ENCODE measurements at places on chromosomes 16 and 17. TPM values are rescaled to one million over a fixed set of nuclear protein-coding genes. Genes with fewer than 3 reads are reported as not detected.

DNA sequence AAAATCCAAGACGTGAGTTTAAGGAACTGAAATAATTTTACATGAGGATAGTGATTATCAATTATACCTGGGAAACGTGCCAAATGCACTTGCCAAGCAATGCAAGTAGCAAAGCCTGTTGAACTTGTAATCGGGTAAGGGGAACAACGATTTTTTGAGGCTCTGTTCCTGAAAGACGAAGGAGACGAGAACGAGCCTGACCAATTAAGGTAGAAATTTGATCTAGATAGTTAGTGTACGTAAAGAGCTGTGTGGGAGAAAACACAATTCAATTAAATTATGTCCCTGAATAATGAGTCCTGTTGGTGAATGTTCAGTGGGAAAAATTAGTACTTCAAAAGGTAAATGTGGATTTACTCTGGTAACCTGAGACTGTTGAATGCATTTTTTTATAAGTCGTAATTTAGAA lies 17.7 kb upstream of the KCTD5 start:
- no peak overlapping the region for H3K4me3 ChIP-seq
- DNase-seq: no peak
- H3K27ac ChIP-seq: no peak overlapping the region

GRCh38 chr17:29661213-29661612 lies 38.5 kb upstream of the CORO6 start:
- no peaks in the 10 kb centered on the region for H3K27me3 ChIP-seq
- no peak overlapping the region for H3K4me3 ChIP-seq
- no peak for DNase-seq

DNA sequence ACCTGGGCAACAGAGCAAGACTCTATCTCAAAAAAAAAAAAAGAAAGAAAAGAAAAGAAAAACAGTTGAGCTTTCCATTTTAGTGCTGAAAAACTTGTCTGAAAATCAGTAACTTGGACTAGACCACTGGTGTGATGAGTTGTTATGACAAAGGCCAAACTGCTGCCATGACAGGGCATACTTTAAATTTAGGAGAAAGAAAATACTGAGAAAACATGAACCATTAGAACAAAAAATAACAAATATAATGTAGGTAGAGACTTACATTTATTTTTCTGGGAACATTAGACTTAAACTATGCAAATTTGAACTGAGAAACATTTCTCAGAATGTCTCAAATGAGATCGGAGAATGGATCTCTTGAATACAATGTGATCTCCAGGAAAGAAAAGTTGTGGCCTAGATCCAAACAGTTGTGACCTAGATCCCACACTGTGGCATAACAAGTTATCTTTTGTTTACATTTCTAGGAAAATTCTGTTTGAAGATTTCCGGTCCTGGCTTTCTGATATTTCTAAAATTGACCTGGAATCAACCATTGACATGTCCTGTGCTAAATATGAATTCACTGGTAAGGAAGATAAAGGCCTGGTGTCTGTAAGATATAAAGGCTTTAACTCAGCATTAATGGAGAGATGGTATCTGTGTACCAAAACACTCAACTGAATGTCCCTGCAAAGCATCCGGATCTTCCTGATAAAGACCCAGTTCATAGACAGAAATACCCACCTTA lies 10.9 kb downstream of the OGFOD1 start:
- H3K27me3 ChIP-seq: no peaks in the 10 kb centered on the region
- no peaks in the 10 kb centered on the region for H3K4me1 ChIP-seq
- no peak for DNase-seq

DNA sequence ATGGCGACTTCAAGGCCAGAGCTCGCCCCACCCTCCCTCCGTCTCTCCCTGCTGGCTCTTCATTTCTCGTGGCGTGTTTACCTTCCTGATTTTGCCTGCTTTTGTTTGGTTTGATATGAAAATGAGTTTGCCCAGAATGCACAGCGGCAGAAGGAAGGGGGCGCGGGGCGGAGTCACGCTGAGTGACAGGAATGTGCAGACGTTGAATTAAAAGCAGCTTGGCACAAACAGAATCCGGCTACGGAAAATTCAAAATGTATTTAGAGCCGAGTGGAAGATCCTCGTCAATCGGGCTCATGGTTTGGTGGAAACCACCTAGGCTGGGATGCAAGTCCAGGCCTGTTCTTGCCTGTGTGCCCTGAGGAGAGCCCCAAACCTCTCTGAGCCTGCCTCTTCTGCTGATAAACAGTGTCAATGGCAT lies 102.7 kb downstream of the SDK2 start:
- no peaks in the 10 kb centered on the region for H3K36me3 ChIP-seq
- no peak for DNase-seq
- H3K4me1 ChIP-seq: no peaks in the 10 kb centered on the region
- no peak overlapping the region for H3K27ac ChIP-seq
- H3K4me3 ChIP-seq: no peak overlapping the region

DNA sequence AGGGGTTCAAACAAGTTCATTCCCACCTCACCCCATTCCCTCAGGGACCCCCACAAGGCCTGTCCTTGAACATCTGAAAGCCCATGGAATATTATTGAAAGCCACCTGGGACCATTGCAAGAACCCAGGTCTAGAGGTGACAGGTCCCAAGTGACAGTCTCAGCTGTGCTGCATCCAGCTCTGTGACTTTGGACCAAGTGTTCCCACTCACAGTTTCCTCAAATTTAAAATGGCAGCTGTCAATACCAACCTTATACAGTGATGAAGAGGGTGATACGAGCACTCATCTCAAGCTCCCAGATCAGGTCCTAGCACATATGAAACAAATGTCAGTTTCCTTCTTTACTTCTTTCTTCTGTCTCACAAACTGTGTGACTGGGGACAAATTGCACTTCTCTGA lies 9.1 kb downstream of the ERAL1 start:
- peaks cover 7% of the 10 kb centered on the region for H3K36me3 ChIP-seq
- DNase-seq: no peak
- no peak overlapping the region for H3K4me3 ChIP-seq
- H3K4me1 ChIP-seq: no peaks in the 10 kb centered on the region

GRCh38 chr17:62631086-62631935 lies 3.8 kb downstream of the MRC2 start:
- H3K27ac ChIP-seq: peak overlapping the region; percentile 39
- no peak for DNase-seq
- no peaks in the 10 kb centered on the region for H3K36me3 ChIP-seq
- peaks cover 49% of the 10 kb centered on the region for H3K4me1 ChIP-seq
- no peaks in the 10 kb centered on the region for H3K27me3 ChIP-seq

GRCh38 chr17:82648742-82649331 lies 593 bp upstream of the WDR45B start:
- DNase-seq: no peak
- H3K27me3 ChIP-seq: no peaks in the 10 kb centered on the region
- H3K4me3 ChIP-seq: peak overlapping the region; percentile 57
- peaks cover 4% of the 10 kb centered on the region for H3K4me1 ChIP-seq
- peaks cover 6% of the 10 kb centered on the region for H3K36me3 ChIP-seq

DNA sequence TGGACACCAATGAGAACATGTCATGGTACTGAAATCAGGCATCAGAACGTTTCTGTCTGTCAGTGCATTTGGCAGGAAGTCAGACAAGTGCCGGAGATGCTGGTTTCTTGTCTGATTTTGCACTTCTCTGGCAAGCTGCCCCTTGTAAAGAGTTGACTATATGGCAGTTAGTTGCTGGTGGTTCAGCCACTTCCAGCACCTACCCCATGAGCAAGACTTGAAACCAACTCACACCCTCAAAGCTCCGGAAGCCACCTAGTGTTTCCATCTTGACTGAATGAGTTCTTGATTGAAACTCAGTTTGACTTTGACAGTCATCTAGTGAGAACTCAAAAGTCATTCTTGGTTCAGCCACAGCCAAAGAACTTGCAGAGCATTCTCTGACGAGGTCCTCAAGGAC lies 225.1 kb downstream of the SPECC1 start:
- H3K27ac ChIP-seq: no peak overlapping the region
- no peak overlapping the region for H3K4me3 ChIP-seq
- peaks cover 2% of the 10 kb centered on the region for H3K36me3 ChIP-seq
- no peaks in the 10 kb centered on the region for H3K4me1 ChIP-seq
- H3K27me3 ChIP-seq: no peaks in the 10 kb centered on the region
- DNase-seq: no peak

DNA sequence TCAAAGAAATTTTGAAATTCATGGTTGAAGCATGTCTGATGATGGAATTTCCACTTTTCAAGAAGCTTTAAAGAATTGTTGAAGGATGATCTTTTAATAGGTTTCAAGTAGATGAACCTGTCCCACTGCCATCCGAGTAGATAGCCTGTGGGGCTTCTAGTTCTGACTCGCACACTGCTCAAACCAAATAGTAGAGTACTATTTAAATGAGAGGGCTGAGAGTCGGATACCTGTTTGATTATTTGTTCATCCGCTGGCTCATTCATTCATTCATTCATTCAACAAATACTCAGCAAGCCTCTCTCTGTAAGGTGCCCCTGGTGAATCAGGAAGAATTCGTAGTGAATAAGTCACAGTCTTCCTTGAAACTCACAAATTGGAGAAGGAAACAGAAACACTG lies 108.2 kb upstream of the IRX5 start:
- no peaks in the 10 kb centered on the region for H3K4me1 ChIP-seq
- H3K4me3 ChIP-seq: no peak overlapping the region
- H3K27ac ChIP-seq: no peak overlapping the region
- no peaks in the 10 kb centered on the region for H3K27me3 ChIP-seq
- no peak for DNase-seq

GRCh38 chr17:8922451-8922850 lies 43.1 kb downstream of the PIK3R5 start:
- H3K27me3 ChIP-seq: no peaks in the 10 kb centered on the region
- peaks cover 12% of the 10 kb centered on the region for H3K4me1 ChIP-seq
- H3K36me3 ChIP-seq: no peaks in the 10 kb centered on the region
- peak overlapping the region; percentile 61 for H3K27ac ChIP-seq
- H3K4me3 ChIP-seq: no peak overlapping the region
- DNase-seq: peak; percentile 99

TNP2 gene
- not detected for total RNA-seq

PPY gene
- not detected for total RNA-seq

C17orf58 gene
- total RNA-seq: 9.2 TPM

HOXB8 gene
- not detected for total RNA-seq

TBC1D3I gene
- total RNA-seq: 0.11 TPM

NSRP1 gene
- total RNA-seq: 17.7 TPM
